ENCODE measurements at places on chromosomes 16 and 17.

GRCh38 chr17:45934044-45934979, 40.0 kb downstream of the MAPT start:
- DNase-seq, result no peak

- DNase-seq, result no peak
Observed at GRCh38 chr16:11251525-11252481, 4.2 kb downstream of the SOCS1 start.

- peak; percentile 32 for DNase-seq
Observed at GRCh38 chr17:69637446-69638156, 223.1 kb downstream of the MAP2K6 start.

GRCh38 chr16:4414187-4414917, 2.0 kb downstream of the CORO7 start:
- DNase-seq, result no peak

DNA sequence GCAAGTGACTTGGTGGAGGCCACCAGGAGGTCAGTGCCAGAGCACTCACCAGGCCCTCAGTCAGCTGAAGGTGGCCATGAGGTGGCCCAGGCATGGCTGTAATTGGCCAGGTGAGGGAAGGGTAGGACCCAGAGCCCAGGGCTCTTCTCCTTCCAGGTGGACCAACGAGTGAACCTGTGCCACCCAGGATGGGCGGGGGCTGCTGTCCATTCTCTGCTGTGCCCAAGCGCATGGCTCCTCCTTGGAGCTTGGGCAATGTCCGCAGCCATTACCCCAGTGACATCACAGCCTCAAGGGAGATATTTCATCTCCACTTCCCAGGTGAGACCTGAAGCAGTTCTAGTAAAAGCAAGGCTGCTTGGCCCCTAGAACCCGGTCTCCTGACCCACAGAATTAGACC, 303.0 kb upstream of the FOXF1 start:
- no peak for DNase-seq

- no peak for DNase-seq
Observed at GRCh38 chr17:54948380-54948779, 20.1 kb downstream of the COX11 start.

DNA sequence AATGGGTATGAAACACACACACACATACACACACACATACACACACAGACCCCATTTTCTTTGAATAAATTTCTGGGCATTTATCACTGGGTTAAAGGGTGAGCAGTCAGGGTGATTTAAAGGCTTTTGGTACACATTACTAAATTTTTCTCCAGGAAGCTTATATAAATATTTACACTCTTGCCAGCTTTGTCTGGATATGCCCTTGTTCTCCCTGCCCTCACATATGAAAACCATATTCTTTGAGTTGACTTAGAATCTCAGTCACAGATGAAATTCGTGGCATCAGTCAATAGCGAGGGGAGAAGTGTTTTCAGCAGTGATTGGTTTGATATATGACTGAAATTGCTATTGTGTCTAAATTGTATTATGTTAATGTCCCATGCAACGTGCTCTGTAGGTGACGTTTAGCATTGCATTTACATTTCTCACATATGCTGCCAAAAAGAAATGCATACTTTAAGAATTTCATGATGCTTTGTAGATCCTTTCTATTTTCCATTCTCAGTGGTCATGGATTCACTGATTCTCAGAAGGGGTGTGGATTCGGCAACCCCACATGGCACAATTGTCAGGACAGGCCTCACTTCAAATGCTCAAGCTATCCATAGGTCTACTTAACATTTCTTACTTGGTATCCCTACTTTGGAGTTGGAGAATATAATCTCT, 34.8 kb downstream of the HS3ST4 start:
- no peak for DNase-seq

GRCh38 chr16:23934610-23935236, 98.9 kb downstream of the PRKCB start:
- DNase-seq, result no peak
